ENCODE measurements at places on chromosomes 5 and 9.

- no peak for DNase-seq
These were observed 13.3 kb upstream of the GNAQ start for GRCh38 chr9:78044886-78045285.

- no peak for DNase-seq
These were observed 315.6 kb downstream of the MTRR start for GRCh38 chr5:8184455-8185063.

- DNase-seq, result no peak
These were observed 166.9 kb upstream of the KLF9 start for GRCh38 chr9:70581214-70581954.

GRCh38 chr9:107914151-107914550 is 424.6 kb upstream of the KLF4 start:
- DNase-seq, result no peak
